ENCODE measurements at places on chromosomes 5 and 9. TPM values are rescaled to one million over a fixed set of nuclear protein-coding genes. Genes with fewer than 3 reads are reported as not detected.

Gene CCL27
- not detected for total RNA-seq

Gene AHRR
- 0.38 TPM for total RNA-seq

DNA sequence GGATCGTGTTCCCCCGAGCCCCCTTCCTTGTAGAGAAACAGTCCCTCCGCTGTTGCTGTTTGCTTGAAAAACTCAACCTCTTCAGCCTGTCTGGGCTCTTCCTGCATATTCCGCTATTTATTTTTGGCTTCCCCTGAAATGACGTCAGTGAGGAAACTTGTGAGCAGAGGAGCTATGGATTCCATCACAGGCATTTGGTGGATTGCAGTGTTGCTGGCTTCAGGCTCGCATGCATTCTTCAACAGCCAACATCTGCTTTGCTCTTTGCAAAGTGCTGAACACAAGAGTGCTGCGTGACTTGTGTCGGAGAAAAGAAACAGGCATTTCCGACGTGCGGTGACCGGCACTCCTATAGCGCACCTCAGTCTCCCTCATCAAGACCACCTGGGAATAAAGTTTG lies 232.7 kb downstream of the RFK start:
- DNase-seq: no peak

DNA sequence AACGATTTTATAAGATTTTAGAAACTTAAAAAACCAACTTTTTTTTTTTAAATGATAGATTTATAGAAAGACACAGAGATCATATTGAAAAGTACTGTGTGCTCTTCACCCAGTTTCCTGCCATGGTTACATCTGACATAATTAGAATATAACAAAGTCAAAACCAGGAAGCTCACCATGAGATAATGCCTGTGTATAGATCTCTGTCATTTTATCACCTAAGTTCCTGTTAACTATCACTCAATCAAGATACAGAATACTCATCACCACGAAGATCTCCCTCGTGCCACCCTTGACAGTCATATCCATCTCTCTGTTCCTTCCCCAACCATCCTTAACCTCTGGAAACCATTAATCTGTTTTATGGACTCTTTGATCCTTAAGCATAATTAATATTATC lies 39.1 kb downstream of the POC5 start:
- DNase-seq: no peak

GRCh38 chr5:144202726-144203125 lies 32.1 kb downstream of the KCTD16 start:
- no peak for DNase-seq

DNA sequence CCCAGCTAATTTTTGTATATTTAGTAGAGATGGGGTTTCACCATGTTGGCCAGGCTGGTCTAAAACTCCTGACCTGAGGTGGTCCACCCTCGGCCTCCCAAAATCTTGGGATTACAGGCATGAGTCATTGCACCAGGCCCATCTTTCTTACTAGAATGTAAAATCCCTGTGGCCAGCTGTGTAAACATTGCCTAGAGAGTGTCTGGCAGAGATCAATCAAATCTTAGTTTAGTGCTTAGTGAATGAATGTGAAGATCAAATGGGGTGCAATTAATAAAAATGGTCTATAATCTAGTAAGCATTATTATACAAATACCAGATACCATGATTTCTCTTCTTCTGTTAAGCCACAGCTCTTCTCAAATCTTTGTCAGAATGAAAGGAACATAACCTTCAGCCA lies 289.9 kb downstream of the KCTD16 start:
- DNase-seq: no peak
